ENCODE measurements at places on chromosomes 3 and 15.

GRCh38 chr3:85495602-85496001 lies 536.8 kb downstream of the CADM2 start:
- no peak for DNase-seq

DNA sequence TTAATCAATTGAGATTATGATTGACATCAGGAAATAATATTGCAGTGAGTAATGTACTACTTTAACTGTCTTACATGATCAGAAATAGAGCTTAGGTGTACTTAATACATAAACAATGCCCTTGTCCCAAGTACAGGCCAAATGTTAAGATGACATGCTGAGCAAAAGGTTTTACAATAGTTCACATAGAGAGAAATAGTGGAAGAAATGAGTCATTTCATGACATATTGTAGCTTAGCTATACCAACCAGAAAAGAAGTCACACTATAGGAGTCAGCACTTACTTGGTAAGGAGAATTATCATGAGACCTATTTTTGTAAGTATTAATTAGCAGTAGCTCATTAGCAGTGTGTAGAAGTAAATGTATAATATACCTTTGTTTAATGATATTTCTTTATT lies 96.4 kb upstream of the NANOGP8 start:
- peak; percentile 18 for DNase-seq

- DNase-seq = no peak
These were observed 210.4 kb downstream of the LRTM1 start for GRCh38 chr3:54717506-54717905.

DNA sequence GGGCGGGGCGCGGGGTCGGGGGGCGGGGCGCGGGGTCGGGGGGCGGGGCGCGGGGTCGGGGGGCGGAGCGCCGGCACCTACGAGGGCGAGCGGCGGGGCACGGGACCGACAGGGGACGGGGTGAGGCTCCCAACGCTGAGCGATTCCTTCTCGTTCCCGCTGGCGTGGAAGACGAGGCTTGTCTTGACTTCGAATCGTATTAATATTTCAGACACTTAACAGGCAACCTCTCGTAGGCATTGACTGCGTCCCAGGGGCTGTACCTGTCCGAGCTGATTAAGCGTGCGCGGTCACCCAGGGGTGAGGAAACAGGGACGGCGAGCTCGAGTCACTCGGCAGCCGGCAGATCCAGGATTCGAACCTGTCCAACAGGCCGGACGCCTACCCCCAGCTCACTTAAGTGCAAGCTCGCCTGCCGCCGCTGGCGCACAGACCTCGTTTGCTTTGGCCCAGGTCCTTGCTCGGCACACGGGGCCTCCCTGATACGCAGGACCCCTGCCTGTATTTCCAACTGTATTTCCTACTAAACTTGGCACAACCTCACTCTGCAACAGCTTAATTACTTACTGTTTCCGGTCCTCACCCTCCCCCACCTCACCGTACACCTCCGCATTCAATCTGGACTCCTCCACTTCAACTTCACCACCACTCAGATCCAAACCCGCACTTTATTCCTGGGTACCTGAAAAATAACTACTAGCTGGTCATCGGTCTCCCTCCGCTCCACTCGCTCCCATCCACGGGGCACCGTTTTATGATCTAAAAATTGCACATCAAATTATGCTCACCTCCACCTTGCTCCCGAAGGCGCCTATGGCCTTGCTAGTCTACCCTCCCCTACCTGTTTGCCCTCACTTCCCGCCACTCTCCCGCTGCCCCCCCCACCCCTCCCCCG lies 722 bp upstream of the ZXDC start:
- peak; percentile 44 for DNase-seq

GRCh38 chr3:38985981-38986380 lies 65.8 kb downstream of the SCN11A start:
- no peak for DNase-seq

DNA sequence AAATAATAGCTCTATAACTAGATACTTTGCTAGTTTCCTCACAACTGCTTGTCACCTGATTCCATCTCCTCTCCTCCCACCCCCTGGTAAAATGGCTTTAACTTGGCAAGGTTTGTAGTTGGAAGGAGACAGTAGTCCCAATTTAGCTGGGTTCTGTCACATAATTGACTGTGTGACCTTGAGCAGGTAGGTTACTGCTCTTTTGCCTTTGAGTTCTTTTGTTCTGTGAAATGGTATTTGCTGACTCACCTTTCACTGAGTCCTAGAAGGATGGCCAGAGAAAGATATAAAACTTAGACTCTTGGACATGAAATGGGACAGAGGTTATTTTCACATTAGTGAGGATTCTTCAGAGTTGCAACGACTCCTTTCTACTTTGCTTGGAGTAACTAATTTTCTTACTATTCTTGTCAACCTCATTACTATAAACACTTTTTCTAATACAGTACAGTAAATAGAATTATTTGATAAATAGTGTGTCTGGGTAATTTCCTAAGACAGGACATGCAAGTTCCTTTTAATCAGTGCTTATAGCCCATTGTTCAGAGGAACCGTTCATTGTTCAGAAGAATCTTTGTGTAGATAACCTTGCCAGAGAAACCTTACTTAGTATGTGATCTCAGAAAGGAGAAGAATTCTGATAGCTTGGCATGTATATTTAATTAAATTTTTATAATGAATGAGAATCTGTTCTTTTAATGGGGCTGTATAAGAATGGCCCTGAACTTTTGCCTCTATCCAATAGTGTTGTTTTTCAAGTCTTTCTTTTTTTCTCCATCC lies 14.3 kb downstream of the AKAP13 start:
- no peak for DNase-seq

GRCh38 chr3:142866841-142867631 lies 21.8 kb downstream of the PCOLCE2 start:
- DNase-seq = peak; percentile 26

DNA sequence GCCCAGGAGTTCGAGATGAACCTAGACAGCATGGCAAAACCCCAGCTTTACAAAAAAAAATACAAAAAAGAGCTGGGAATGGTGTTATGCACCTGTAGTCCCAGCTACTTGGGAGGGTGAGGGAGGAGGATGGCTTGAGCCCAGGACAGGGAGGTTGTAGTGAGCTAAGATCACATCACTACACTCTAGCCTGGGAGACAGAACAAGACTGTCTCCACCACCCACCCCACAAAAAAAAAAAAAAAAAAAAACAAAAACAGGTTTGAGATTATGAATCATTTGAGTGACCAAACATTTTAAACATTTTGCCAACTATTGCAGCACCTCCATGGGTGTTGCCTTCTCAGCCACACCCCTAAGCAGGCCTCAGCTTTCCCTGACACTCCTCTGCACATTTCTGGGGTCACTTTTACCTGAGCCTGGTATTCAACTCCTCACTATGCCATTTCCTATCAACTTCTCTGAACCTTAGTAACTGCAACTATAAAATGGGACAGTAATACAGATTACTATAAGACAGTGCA lies 41.8 kb downstream of the IL5RA start:
- no peak for DNase-seq

DNA sequence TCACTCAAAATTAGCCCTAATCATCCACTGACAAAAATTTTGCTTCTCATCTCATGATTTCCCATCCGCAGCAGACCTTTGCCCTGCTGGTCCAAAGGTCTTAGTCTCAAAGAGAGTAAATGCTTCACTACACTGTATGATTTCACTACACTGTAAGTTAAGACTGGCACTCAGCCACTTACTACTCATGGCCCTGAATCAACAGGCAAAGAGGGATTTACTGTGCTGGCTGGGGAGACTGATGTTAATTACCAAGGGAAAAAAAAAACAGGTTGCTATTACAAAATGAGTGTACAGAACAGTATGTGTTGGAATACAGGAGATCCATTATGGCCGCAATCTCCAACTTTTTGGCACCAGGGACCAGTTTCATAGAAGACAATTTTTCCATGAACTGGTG lies 214.8 kb downstream of the ZMAT3 start:
- no peak for DNase-seq

DNA sequence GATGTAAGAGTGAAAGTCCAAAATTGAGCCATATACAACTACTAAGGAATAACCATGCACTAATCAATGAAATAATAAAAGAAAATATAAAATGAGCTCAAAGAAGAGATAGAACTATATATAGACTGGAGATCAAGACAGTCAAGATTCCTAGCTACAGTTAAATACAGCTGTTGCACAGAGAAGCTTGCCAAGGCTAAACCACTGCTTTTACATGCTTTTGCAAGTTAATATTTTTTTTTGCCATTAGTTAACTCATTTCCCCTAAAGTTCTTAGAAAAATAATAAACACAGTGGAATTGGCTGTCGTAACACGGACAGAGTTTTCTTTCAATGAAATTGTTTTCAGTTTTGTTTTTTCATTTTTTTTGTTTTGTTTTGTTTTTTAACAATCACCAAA lies 123.0 kb downstream of the VGLL3 start:
- DNase-seq = peak; percentile 18

- peak; percentile 20 for DNase-seq
These were observed 11.4 kb downstream of the ACTC1 start for GRCh38 chr15:34783991-34784390.

DNA sequence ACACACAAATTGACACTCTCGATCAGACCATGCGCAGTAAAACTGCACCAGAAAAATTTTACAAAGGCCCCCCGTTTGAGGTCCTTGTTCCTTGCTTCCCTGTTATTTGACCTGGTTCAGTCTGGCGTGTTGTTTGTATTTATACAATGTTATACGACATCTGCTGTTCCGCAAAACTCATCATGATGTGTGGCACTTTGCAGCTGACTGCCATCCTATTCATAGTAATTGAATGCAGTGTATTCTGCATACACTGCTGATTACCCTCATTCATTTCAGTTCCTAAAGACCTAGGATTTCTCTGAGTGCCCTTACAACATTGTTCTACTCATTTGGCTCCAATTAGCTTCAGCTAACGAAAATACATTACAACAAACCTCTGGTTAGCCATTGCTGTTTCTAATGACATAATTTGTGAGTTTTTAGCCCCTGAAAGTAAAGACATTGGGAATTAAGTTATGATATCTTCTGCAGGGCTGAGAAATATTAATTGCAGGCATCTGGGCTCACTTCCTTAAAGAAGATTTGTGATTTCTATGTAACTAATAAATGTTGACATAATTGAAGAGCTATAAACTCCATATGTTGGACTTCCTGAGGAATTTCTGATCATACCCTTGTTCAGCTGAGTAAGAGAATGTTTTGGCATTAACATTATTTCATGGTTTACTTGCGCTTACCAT lies 75.7 kb downstream of the C3orf38 start:
- DNase-seq = no peak

- DNase-seq = no peak
These were observed 315.1 kb upstream of the MME start for GRCh38 chr3:154764856-154765640.

- DNase-seq = peak; percentile 69
These were observed 28.9 kb downstream of the TLNRD1 start for GRCh38 chr15:81029414-81030300.

DNA sequence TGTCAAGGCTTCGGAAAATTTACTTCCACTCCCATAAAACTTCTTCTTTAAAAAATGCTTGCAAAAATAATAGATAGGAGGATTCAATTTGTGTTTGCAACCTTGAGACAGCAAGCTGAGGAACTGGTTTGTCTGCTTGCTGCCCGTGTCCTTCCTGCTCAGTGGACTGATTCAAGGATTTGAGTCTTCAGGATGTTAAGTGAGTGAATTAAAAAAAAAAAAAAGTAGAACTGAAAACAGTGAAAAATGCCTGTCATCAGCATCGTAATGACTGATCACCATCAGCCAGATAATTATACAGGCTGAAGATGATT lies 453.7 kb downstream of the FGF12 start:
- no peak for DNase-seq

GRCh38 chr3:153233986-153234385 lies 72.0 kb downstream of the RAP2B start:
- DNase-seq = no peak

GRCh38 chr3:101574388-101575112 lies 570 bp downstream of the PCNP start:
- peak; percentile 69 for DNase-seq

GRCh38 chr3:14470461-14470860 lies 68.1 kb downstream of the SLC6A6 start:
- no peak for DNase-seq

DNA sequence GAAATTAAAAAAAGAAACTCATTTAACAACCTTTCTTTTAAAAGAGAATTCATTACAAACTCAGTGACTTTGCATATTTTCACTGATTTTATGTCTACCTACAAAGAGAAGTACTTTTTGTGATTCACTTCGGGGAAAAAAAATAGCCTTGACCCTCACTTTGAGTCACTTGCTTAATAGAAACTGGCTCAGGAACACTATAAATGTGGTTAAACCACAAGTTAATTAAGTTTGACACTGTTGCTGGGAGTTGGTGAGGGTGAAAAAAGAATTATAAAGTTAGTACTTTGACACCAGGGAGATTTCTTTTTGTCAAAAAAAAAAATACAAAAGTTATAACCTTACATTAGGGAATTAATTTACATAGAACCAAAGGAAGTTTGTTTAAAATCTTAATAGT lies 810.9 kb downstream of the NR2F2 start:
- DNase-seq = no peak

DNA sequence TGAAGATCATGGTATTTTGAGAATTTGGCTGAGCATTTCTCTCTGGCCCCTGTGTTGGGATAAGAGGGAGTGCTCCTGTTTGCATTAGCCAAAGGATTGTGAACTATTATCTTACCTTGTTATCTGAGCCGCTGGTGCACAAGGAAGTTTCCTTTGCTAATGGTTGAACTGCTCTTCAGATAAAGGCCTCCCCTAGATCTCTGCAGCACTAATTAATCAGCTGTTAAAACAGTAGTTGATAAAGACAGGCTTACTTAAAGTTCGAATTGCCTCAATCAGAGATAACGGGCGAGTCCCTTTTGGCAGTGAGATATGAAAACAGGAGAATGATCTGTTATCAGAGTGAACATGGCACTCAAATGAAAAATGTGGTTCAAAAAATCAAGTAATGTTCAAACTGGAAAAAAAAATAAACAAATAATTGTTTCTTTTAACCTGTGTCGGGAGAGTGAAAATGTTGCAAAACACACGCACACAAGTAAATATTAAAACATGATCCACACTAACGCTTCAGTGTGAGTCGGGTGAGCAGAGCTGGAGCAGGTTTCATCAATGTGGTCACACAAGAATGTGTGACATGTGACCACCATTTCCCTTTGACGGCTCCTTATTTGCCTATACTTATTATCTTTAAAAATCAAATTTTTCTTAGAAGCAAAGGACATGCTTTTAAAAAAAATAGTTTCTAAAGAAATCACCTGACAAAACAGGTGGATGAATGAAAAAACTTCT lies 469.1 kb downstream of the SOX2 start:
- no peak for DNase-seq

All from cardiac fibroblast (primary cell).